ENCODE measurements at places on chromosomes 1 and 21.

- DNase-seq: no peak
Observed at GRCh38 chr1:206754011-206754410, 16.6 kb upstream of the IL19 start.

- peak; percentile 6 for DNase-seq
Observed at GRCh38 chr1:24635195-24635843, 7.8 kb upstream of the SRRM1 start.

DNA sequence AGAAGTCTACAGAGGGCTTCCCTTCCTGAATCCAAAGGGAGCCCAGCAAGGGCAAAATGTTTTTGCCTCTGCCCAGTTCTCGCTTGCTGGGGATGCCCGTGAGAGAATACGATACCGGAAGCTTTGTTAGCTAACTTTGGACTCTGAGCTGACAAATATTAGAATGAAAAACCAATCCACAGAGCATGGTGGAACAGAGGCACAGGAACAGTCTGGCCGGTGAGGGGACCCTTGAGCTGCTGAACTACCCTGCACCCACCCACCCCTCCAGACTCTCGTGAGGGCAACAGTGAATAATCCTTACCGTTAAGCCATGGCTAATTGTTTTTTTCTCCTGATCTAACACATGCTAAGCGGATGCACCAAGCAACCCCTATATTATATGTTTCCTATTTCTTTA is 76.3 kb upstream of the AKT3 start:
- no peak for DNase-seq

GRCh38 chr1:28577738-28578536 is 14.1 kb upstream of the RAB42 start:
- peak; percentile 12 for DNase-seq

DNA sequence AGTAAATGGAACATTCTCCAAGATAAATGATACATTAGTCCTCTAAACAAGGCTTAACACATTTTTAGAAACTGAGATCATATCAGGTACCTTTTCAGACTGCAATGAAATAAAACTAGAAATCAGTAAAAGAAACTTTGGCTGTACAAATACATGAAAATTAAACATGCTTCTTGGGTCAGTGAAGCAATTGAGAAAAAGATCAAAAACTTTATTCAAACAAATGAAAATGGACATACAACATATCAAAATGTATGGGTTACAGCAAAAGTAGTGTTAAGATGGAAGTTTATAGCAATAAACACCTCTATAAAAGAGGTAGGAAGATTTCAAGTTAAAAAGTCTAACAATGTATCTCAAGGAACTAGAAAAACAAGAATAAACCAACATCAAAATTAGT is 598.5 kb downstream of the SMYD3 start:
- no peak for DNase-seq

- no peak for DNase-seq
Observed at GRCh38 chr1:236800002-236800620, 5.0 kb downstream of the MTR start.

GRCh38 chr1:30659702-30660101 is 63.7 kb downstream of the MATN1 start:
- DNase-seq: no peak

DNA sequence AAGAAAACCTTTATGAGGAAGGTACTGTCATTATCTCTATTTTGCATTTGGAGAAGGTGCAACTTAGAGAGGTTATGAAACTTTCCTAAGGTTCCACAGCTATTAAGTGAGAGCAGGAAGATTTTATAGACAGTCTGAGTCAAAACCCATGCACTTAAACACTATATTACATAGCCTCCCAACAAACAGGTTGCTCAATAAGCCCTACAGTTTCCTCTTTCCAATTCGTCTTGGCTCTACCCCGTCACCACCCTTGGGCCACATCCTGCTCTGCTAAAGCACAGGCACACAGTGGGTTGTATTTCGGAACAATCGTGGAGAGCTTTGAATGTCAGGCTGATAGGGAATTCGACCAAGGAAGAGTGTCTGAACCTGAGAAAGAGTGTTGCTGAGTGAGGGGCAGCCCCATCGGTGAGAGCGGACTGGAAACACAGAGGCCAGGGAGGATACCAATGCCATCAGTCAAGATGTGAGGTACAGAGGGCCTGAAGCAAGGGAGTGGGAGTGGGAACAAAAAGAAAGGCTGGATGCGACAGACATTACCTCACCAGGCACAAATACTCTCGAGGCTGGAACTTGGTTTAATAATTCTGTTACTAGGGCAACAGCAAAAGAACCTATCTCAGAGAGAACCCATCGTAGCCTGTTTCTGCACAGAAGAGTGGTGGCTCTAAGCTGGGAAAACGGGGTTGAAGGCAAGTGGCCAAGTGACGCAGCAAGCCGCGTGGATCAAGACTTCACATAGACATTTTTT is 6.3 kb upstream of the LRRC52 start:
- peak; percentile 83 for DNase-seq

- no peak for DNase-seq
Observed at GRCh38 chr1:100722221-100722620, 2.7 kb downstream of the VCAM1 start.

- DNase-seq: no peak
Observed at GRCh38 chr21:45821998-45822397, 159.6 kb upstream of the COL6A1 start.

DNA sequence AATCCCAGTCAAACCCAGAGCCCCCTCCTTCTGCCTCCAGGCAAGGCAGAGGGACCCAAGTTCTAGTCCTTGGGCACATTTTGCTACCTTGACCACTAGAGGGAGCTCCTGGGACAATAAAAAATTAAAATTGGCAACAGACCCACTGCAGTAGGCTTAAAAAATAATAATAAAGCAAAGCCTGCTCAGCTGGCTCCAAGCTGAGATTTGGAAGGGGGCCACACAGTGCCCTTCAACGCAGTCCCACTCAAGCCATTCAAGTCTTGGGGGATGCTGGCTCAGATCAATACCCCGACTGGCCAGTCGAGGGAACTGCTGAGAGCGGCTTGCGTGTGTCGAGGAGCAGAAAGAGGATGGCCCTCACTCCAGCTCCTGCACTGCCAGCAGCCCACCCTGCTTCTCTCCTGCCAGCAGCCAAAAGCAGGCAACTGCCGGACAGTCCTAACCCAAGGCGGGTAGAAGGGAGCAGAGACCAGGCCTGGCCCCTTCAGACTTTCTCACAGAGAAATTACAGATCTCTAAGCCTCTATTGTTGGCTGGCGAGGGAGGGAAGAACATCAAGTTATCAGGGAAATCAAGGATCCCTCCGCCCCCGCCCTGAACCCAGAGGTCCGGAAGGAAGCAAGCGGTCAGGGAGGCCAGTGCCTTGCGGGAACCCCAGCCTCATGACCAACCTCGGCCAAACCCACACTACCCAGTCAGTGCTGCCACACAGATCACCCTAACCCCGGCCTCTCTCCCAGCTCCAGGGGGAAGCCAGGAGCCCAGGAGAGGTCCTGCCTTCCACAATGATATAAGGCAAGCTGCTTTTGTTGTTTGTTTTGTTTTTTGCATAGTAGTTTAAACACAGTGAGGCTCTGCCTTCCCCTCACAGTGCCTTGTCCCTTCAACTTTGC is 4.9 kb upstream of the ALDH4A1 start:
- DNase-seq: peak; percentile 67

DNA sequence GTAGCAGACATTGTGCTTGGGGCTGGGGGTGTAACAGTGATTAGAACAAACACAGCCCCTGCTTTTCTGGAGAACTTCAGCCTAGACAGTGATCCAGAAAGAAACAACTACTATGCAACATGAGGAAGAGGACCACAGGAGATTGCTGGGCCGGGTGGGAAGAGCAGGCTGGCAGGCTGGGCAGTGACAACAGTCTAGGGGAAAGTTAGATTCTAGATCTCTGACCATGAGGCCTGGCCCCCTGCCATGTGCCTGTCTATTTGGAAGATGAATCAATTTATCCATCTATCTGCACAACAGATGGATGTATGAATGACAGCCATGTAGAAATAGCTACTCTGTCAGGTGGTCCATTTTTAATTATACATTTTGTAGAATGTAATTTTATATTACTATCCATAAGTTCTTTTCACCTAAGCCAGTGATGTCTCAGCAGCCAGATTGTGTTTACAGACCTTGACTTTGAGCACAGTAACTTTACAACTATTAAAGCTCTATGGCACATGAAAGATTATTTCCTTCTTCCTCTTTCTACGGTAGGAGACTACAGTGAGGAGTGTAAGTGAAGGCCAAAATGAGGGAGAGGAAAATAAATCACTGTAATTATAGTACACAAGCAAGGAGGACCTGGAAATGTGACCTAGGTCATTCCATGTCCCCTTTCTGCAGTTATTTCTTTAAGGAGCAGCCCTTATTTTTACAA is 15.5 kb downstream of the CLIC6 start:
- DNase-seq: no peak

- DNase-seq: no peak
Observed at GRCh38 chr1:242318140-242318539, 206.4 kb downstream of the PLD5 start.

- no peak for DNase-seq
Observed at GRCh38 chr1:87638636-87639035, 310.0 kb downstream of the LMO4 start.

DNA sequence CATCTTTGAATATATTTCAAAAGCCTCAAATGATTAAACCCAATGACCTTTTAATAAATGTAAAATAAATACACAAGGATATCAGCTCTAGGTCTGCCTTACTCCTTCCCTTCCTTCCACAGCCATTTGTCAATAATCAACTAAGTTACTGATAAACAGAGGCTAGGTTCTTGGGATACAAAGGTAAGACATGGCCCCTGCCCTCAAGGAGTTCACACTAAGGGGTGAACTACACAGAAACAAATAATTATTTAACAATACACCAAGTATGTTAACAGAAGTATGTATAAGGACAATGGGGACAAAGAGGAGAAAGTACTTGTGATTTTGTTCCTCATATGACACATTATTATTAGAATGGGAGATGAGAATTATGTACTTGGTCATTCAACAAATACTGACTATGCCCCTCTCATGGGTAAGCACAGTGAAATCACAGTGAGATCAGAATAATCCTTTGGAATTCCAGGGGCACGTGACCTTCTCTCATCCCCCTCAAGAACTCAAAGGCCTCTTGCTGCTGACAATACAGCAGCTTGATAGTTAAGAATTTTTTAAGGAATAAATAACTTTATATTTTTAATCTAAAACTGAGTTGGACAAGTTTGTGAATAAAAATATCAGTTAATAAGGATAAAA is 40.2 kb downstream of the ATP1B1 start:
- no peak for DNase-seq

GRCh38 chr1:201785291-201785690 is 43.7 kb upstream of the IPO9 start:
- no peak for DNase-seq

- DNase-seq: no peak
Observed at GRCh38 chr1:215466361-215466760, 100.7 kb upstream of the KCTD3 start.

DNA sequence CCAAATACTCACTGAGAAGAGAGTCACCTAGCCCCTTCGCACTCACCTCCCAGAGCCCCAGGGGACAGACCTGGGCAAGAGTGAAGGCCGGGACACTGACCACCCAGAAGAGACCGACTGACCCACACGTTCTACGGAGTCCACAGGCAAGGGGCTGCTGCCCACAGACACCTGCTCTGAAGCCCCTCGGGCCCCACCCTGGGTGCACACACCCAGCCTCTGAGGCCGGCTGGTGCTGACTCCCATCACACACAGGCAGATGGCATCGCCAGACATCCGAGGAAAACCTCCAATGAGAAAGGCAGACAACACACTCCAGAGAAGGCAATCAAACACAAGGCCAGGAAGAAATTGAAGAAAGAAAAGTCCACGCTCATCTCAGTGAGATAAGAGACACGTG is 22.1 kb downstream of the WDR4 start:
- no peak for DNase-seq

DNA sequence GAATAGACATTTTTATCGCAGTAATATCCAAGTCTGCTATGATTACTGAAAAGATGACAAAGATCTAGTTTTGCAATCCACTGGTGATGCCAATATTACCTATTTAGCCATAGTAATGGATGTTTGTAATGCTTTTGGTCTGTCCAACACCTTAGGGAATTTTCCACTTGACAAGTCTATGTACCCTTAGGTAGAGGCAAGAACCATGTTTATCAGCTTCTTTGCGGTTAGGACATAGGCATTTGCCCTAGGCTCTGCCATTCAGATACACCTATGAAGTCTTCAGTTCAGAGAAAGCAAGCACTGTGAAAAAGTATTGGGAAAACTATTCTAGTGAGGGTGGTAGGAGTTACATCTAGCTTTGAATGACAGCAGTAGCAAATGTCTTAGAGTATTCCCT is 40.2 kb upstream of the SLC35D1 start:
- DNase-seq: no peak

DNA sequence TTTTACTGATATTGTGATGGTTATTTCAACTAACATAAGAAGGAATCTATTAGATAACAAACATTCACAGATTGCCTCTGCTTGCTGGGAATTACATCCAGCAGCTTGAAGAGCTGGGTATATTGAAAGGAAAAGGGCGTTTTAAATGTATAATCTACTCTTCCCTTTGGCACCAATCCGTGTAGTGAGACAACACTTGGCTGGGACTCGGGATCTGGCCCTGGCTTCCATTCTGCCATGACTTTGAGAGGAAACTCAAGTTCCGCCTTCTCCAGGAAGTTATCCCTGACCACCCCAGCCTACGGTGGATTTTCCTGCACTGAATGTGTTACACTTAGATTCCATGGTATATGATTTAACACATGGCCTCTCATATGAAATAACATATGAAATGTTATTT is 86.9 kb upstream of the UBE2U start:
- no peak for DNase-seq

DNA sequence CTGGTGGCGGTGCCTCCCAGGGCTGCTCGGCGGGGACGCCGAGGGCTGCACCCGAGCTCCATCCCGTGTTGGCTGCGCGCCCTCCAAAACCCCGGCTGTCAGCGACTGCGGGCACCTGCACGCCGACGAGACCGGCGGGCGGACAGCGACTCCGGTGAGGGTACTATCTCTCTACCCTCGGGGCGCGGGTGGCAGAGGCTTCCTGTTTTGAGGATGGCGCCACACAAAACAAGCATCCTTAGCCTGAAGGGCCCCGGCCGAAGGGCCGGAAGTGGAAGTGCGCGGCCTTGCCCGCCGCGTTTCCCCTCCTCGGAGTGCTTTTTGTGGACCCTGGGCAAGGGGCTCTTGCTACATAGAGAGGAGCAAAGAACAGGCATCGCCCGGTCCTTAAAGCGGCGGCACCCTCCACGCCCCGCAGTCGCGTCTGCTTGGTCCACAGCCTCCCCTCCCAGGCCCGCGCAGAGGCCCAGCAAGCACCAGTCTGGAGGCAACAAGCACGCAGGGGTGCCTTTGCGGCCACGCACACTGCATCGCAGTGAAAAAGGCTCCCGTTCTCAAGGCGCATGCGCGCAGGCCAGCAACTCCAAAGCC is 561 bp upstream of the COQ8A start:
- peak; percentile 83 for DNase-seq

Measured in HL-60 (cell line).